ENCODE measurements at places on chromosomes 7 and 10.
A peak's percentile ranks its signal among the peaks of the same experiment; 100 is the strongest.

DNA sequence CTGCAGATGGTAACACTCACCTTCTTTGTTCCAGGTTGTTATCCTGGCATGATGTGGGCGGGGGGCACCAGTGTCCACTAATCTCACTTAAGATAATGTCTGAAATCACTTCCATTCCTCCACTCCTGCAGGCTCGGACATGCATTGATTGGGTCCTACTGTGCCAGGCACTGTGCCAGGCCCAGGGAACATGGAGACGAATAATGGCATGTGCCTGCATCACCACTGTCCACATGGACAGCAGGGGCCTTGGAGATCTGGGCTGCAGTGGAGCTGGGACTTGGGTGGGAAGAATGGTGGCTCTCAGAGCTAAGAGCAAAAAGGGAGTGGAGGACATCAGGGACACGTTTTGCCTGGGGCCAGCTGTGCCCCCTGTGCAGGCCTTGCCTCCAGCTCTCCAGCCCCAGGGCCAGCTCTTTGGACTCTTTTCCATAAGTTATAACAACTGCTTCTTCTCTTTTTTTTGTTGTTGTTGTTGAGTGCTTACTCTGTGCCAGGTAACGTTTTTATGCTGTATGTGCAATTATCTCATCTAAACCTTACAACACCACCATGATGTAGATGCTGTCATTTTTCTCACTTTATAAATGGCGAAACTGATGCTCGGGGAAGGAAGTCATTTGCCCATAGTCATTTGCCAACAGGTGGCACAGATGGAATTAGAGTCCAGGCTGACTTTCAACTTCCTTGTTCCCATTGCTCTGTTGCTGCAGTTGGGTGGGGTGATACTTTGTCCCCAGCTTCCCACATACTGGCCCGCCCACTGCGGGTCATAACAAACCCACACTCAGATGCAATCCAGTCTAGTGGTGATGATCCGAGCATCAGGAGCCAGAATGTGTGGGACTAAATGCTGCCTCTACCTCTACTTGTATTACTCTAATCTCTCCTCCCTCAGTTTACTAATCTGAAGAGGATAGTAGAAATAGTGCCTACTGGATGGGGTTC is 19.1 kb downstream of the PLPP4 start:
- peak; percentile 35 for DNase-seq

GRCh38 chr7:134451656-134452055 is 7.2 kb downstream of the AKR1B1 start:
- DNase-seq = no peak

- no peak for DNase-seq
Observed at GRCh38 chr7:19871102-19871501, 97.7 kb upstream of the TMEM196 start.

DNA sequence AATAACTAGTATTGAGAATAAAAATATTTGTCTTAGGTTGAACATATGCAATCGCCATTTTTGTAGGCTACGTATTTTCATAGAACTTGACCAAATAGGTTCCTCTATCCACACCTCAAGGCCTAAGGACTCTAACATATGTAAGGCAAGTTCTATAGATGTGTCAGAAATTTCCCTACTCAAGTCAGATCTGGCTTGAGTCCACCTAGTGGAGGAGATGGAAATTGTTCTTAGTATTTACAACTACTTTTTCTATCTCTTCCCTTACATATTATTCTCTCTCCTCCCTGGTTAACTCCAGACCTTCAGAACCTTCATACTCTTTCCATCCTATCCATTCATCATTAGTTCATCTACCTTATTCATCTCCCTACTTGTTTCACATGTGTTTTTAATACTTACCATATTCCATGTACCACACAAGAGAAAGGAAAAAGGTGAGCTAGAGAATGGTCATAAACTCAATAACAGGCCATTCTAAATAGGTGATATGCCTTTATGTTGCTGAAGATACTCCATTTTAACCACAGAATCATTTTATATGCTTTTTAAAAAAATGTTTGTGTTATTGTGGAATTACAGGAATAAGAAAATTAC is 174.5 kb upstream of the HDAC9 start:
- peak; percentile 59 for DNase-seq

- peak; percentile 21 for DNase-seq
Observed at GRCh38 chr10:63767138-63767801, 246.1 kb downstream of the REEP3 start.

GRCh38 chr10:97270523-97271154 is 21.8 kb downstream of the ARHGAP19 start:
- no peak for DNase-seq

GRCh38 chr7:80054356-80054755 is 80.3 kb upstream of the GNAI1 start:
- no peak for DNase-seq

GRCh38 chr7:158572000-158572828 is 15.4 kb downstream of the PTPRN2 start:
- no peak for DNase-seq

DNA sequence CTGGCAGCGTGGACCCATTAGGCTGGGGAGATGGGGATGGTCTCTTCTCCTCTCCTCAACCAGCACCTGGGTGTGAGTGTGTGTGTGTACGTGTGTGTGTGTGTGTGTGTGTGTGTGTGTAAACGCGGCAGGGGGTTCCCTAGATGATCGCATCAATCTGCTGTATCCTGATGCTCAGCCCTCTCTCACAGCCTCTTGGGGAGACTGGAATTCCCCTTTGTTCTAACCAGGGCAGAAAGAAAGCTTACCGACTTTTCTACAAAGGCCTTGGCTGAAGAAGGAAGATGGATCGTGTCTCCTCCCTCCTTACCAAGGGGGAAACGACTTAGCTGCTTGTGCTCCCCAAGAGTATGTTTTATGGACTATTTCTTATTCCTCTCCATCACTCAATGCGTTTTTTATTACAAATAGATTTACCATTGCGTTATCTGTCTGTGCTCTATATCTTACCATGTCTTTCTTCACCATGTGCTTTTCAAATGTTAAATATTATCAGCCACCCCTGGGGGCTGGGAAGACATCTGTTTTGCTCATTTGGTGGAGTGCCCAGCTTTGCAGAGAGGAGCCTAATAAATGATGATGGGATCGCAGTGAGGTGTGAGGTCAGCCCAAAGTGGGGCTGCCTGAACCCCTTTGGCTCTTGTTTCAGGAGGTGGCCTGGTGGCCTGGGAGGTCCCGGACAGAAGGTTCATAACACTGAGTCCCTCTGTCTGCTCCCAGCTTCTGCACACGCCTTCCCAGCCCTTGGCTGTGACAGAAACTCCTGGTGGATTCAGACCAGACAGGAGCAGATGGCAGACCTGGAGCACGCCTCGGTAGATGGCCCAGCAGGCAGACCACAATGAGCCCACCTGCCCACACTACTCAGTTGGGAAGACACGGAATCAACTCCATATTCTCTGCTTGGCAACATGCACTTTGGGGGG is 262.0 kb downstream of the PRPF18 start:
- no peak for DNase-seq

DNA sequence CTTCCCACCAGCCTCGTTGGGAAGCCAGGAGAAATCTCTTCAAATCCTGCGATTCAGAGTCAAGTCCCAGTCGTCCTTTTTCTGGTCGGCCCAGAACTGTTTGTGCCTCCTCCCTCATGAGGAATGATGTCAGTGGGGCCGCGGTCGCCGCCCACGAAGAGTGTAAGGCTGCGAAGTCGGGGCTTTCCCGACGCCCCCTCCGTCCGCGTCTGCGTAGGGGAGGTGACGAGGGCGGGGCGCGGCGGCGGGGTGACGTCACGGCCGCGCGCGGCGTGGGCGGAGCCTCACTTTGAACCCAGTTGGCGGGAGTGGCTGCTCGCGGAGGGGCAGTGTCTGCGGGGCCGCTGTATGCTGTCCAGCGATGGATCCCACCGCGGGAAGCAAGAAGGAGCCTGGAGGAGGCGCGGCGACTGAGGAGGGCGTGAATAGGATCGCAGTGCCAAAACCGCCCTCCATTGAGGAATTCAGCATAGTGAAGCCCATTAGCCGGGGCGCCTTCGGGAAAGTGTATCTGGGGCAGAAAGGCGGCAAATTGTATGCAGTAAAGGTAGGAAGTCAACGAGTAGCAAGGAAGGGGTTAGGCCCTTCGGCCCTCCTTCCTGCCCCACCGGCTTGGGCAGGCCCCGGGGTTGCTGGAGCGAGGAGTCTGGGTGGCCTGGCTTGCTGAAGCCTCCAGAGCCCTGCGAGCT is at the start of gene MASTL:
TSS of gene MASTL (plus strand) at position 287 of the 689 bp plus-strand sequence. CDS start at position 362, 75 bp downstream.
- DNase-seq = peak; percentile 98

GRCh38 chr10:114102256-114102655 is 58.6 kb downstream of the ADRB1 start:
- DNase-seq = peak; percentile 59

GRCh38 chr10:69080226-69080625 is 7.7 kb upstream of the SRGN start:
- DNase-seq = no peak

- DNase-seq = no peak
Observed at GRCh38 chr10:119349341-119349740, 142.0 kb downstream of the GRK5 start.

DNA sequence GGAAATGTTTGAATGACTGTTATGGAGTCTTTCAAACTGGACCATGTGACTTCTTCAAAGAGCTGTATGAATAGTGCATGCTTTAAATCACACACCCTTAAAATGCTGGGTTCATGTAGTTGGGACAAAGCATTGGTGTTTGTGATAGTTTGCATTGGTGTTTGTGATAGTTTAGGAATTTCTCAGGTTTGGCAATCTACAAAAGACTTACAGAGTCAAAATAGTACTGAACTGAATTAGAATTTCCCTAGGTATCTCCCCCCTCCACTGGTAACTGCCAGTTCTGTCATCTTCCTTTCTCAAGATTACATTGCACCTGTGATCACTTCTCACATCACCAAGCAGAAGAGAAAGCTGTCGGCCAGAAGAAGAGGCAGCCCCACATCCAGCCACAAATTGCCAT is 261.1 kb downstream of the GATA3 start:
- DNase-seq = no peak

DNA sequence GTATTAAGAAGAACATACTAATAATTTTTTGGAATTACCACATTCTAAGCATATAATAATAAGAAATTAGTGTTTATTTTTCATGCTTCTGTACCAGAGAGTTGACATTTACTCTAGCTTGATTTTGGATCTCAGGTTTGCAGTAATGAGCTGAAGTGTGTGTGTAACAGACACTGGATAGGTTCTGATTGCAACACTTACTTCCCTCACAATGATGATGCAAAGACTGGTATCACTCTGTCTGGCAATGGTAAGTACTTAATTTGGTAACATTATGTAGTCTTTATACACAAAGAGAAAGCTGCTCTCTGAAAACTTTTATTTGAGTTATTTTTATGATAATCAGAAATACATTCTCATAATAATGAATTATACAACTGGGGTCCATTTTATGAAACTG is 54.1 kb downstream of the SRI start:
- peak; percentile 59 for DNase-seq

DNA sequence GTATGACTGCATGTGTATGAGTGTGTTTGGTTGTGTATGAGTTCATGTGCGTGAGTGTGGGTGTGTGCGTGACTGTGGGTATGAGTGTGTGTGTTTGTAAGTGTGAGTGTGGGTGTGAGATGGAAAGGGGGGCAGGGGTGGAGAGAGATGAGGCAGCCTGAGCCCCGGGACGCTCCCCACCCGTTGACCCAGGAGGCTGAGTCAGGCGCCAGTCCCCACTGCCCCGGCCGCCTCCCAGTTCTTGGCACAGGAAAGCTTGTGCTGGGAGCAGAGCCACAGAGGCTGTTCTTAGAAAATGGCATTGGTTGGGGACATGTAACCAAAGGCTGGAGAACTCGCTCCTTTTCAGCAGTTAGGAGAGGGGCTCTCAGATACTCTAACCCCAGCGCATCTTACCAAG is 27.8 kb upstream of the NUB1 start:
- peak; percentile 53 for DNase-seq

DNA sequence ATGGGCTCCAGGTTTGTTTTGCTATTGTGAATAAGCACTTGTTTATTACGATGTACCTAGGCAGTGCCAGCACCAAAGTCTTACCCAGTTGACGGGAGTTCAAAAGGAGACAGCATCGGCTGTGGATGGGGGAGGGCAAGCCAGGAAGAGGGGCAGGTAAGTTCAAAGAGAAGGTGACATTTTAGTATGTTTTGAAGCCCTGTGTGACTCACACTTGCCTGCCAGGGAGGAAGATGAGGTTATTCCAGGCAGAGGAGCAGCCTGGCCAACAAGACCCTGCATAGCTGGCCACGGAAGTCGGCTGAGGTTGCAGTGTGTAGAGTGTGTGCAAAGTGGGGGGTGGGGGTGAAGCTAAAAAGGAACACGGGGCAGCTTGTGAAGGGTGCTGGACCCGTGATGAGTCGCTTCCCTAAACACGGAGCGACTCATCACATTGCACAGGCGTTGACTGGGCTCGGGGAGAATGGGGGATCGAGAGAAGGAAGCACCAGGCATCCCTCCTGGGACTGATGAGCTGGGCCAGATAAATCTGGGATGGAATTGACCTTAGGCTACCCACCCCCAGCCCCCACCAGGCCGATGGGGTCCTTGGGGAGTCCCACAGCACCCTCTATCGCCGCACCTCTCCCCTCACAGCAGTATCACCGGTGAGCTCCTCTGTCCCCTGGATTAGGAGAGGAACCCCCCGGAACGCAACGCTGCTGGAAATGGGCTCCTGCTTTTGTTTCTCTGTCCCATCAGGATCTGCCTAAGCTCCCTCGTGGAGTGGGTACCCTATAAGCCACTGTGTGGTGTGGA is 97.9 kb upstream of the IKZF1 start:
- DNase-seq = peak; percentile 80

GRCh38 chr10:78706256-78706655 is 362.5 kb upstream of the ZMIZ1 start:
- DNase-seq = no peak

GRCh38 chr10:129331839-129332220 is 135.2 kb upstream of the MGMT start:
- DNase-seq = no peak

DNA sequence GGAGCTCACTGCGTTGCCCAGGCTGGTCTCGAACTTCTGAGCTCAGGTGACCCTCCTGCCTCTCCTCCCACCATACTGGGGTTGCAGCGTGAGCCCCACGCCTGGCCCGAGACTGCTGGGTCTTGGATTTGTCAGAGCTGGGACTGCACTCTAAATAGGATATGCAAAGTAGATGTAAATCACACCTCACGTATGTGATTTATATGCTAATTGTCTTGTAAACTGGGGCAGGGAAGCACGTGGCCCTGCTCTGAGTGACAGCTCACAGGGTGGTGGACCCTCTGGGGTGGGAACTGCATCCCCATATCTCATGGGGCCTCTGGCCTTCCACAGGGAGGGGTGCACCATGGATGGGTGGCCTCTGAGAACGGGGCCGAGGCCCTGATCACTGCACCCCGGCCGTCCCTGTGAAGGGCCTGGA is 34.1 kb downstream of the GET4 start:
- DNase-seq = no peak

GRCh38 chr7:12911053-12911452 is 223.6 kb downstream of the ARL4A start:
- no peak for DNase-seq

GRCh38 chr7:104891949-104892348 is 122.1 kb upstream of the KMT2E start:
- DNase-seq = no peak
